MCF 10A (cell line): ENCODE measurements at places on chromosomes 7 and 10.

DNA sequence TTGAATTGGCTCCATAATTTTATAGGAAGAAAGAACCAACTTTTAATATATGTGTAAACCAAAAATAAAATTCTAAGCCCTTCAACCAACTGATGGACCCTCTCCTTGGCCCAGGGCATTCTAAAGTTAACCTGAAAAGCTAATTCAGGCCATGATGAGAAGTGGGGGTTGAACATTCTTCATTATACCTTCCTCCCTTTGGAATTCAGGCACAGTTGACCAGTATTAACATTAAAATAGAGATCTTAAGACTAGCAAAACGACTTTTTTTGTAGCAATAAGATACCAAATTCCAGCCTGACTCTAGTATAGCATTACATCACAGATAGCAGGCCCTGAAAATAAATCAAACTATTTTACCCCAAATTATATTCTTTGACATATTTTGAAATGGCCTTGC, 173.2 kb downstream of the PLPP4 start:
- H3K36me3 ChIP-seq = no peaks in the 10 kb centered on the region
- H3K4me1 ChIP-seq = no peaks in the 10 kb centered on the region
- H3K27me3 ChIP-seq = peaks cover 24% of the 10 kb centered on the region
- no peak overlapping the region for H3K4me3 ChIP-seq
- no peak overlapping the region for H3K27ac ChIP-seq
- DNase-seq = no peak

DNA sequence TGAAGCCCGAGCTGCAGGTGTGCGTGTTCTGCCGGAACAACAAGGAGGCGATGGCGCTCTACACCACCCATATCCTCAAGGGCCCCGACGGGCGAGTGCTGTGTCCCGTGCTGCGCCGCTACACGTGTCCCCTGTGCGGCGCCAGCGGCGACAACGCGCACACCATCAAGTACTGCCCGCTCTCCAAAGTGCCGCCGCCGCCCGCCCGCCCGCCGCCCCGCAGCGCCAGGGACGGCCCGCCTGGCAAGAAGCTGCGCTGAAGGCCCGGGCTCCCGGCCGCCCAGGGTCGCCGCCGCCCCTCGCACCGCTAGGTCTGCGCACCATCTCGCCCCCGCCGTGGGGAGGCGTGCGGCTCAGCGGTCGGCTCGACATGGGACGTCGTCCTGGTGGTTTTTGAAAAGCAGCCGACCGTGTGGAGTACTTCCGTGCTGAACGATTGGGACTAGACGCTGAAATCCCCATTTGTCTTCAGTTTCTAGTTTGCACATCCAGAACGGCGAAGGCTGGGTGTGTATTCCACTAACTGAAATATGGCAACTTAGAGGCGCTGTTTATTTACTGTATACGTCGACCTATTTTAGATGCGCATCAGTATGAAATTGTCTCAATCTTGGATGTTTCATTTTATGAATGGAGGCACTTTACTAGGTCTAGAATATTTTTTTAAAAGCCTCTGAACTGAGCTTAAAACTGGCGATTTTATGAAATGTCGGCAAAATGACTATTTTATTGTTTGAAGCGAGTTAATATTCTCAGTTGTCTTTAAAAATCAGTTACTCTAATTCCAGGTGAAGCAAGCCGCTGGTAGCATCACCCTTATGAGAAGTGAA, 1.1 kb downstream of the NANOS1 start:
- no peak overlapping the region for H3K27ac ChIP-seq
- H3K4me3 ChIP-seq = peak overlapping the region; percentile 70
- DNase-seq = peak; percentile 60
- H3K36me3 ChIP-seq = peaks cover 42% of the 10 kb centered on the region

- H3K4me1 ChIP-seq = no peaks in the 10 kb centered on the region
- H3K4me3 ChIP-seq = no peak overlapping the region
- H3K27me3 ChIP-seq = no peaks in the 10 kb centered on the region
- no peak for DNase-seq
- H3K36me3 ChIP-seq = no peaks in the 10 kb centered on the region
Measured at GRCh38 chr7:23810099-23810498, 100.1 kb downstream of the STK31 start.

- no peak overlapping the region for H3K27ac ChIP-seq
- H3K27me3 ChIP-seq = no peaks in the 10 kb centered on the region
- peak; percentile 28 for DNase-seq
- H3K4me1 ChIP-seq = no peaks in the 10 kb centered on the region
- no peak overlapping the region for H3K4me3 ChIP-seq
Measured at GRCh38 chr7:13181216-13181615, 493.8 kb downstream of the ARL4A start.

GRCh38 chr7:70717553-70718329, 414.2 kb upstream of the GALNT17 start:
- no peaks in the 10 kb centered on the region for H3K27me3 ChIP-seq
- H3K36me3 ChIP-seq = no peaks in the 10 kb centered on the region
- no peaks in the 10 kb centered on the region for H3K4me1 ChIP-seq
- no peak overlapping the region for H3K27ac ChIP-seq
- no peak overlapping the region for H3K4me3 ChIP-seq
- no peak for DNase-seq

DNA sequence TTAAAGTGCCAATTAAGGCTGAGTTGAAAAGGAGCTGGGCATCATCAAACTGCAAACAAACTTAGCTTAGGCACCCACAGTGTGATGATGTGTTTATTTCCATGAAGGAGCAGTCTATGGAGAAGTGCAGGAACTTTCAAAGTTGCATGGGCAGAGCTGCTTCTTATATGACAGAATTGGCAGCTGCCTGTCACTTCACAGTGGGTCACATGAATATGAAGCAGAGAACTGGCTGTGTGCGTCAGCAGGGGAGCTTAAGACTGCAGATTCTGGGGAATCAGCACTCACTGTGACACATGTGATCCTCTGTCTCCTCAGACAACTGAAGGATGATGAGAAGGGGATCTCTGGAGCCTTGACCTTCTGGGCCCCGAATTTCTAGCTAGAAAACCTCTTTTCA, 36.6 kb downstream of the RBM28 start:
- no peaks in the 10 kb centered on the region for H3K27me3 ChIP-seq
- no peak overlapping the region for H3K4me3 ChIP-seq
- DNase-seq = no peak
- no peak overlapping the region for H3K27ac ChIP-seq
- H3K4me1 ChIP-seq = no peaks in the 10 kb centered on the region
- peaks cover 78% of the 10 kb centered on the region for H3K36me3 ChIP-seq

- H3K4me3 ChIP-seq = no peak overlapping the region
- H3K27ac ChIP-seq = no peak overlapping the region
- H3K27me3 ChIP-seq = peaks cover 24% of the 10 kb centered on the region
- no peak for DNase-seq
Measured at GRCh38 chr7:43054052-43054722, 58.3 kb upstream of the HECW1 start.

GRCh38 chr7:17444673-17445072, 146.2 kb downstream of the AHR start:
- DNase-seq = peak; percentile 73
- H3K36me3 ChIP-seq = no peaks in the 10 kb centered on the region
- H3K4me1 ChIP-seq = peaks cover 10% of the 10 kb centered on the region
- H3K4me3 ChIP-seq = no peak overlapping the region

- H3K36me3 ChIP-seq = peaks cover 27% of the 10 kb centered on the region
- H3K4me3 ChIP-seq = no peak overlapping the region
- H3K27me3 ChIP-seq = no peaks in the 10 kb centered on the region
- H3K4me1 ChIP-seq = peaks cover 11% of the 10 kb centered on the region
Measured at GRCh38 chr7:39633563-39634477, 10.4 kb downstream of the RALA start.

- H3K4me3 ChIP-seq = peak overlapping the region; percentile 85
- DNase-seq = peak; percentile 54
- H3K4me1 ChIP-seq = peaks cover 12% of the 10 kb centered on the region
- H3K27ac ChIP-seq = peak overlapping the region; percentile 97
- no peaks in the 10 kb centered on the region for H3K27me3 ChIP-seq
Measured at GRCh38 chr10:18659819-18660535, 746 bp downstream of the ARL5B start.

- no peak for DNase-seq
- no peak overlapping the region for H3K27ac ChIP-seq
- no peaks in the 10 kb centered on the region for H3K36me3 ChIP-seq
- no peaks in the 10 kb centered on the region for H3K27me3 ChIP-seq
- H3K4me1 ChIP-seq = peaks cover 29% of the 10 kb centered on the region
Measured at GRCh38 chr10:88207121-88207546, 343.7 kb downstream of the PTEN start.

GRCh38 chr7:131104596-131105293, 222.9 kb upstream of the MKLN1 start:
- H3K27ac ChIP-seq = peak overlapping the region; percentile 28
- H3K36me3 ChIP-seq = peaks cover 56% of the 10 kb centered on the region
- H3K4me1 ChIP-seq = peaks cover 34% of the 10 kb centered on the region

DNA sequence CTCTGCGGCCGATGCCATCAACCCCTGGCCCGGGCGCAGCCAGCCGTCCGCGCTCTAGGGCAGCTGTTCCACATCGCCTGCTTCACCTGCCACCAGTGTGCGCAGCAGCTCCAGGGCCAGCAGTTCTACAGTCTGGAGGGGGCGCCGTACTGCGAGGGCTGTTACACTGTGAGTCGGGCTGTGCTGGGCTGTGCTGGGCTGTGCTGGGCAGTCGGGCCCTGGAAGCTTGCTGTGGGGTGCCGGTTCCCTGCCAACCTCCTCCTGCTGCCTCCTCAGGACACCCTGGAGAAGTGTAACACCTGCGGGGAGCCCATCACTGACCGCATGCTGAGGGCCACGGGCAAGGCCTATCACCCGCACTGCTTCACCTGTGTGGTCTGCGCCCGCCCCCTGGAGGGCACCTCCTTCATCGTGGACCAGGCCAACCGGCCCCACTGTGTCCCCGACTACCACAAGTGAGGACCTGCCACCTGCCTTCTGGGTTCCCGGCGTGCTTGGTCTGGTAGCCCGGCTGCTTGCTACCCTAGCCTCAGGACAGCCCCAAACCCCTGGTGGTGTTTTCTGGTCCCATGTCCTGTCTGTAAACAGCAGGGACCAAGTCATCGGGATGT, 7.5 kb downstream of the ZYX start:
- H3K4me1 ChIP-seq = peaks cover 15% of the 10 kb centered on the region
- H3K36me3 ChIP-seq = peaks cover 47% of the 10 kb centered on the region
- no peak overlapping the region for H3K27ac ChIP-seq
- no peaks in the 10 kb centered on the region for H3K27me3 ChIP-seq
- DNase-seq = no peak
- H3K4me3 ChIP-seq = no peak overlapping the region

DNA sequence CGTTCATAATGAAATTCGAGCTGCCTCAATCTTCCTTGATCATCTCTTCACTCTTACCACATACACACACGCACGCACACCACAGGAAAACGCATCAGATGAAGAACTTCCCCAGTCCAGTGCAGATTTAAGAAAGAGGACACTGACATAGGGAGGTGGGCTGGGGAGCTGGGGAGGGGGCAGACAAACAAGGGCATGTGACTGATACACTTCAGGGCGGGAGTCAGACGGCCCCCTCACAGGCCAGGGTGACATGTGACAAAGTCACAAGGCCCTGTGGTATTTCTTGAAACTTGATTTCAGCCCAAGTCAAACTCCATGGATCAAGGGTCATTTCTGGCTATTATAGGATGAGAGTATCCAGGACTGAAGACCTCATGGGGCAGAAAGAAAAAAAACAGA, 82.6 kb downstream of the KCNMA1 start:
- H3K36me3 ChIP-seq = no peaks in the 10 kb centered on the region
- peaks cover 6% of the 10 kb centered on the region for H3K4me1 ChIP-seq
- no peak for DNase-seq
- H3K27ac ChIP-seq = no peak overlapping the region

GRCh38 chr7:76397409-76398183, 11.9 kb downstream of the SSC4D start:
- no peaks in the 10 kb centered on the region for H3K27me3 ChIP-seq
- H3K4me1 ChIP-seq = peaks cover 16% of the 10 kb centered on the region

DNA sequence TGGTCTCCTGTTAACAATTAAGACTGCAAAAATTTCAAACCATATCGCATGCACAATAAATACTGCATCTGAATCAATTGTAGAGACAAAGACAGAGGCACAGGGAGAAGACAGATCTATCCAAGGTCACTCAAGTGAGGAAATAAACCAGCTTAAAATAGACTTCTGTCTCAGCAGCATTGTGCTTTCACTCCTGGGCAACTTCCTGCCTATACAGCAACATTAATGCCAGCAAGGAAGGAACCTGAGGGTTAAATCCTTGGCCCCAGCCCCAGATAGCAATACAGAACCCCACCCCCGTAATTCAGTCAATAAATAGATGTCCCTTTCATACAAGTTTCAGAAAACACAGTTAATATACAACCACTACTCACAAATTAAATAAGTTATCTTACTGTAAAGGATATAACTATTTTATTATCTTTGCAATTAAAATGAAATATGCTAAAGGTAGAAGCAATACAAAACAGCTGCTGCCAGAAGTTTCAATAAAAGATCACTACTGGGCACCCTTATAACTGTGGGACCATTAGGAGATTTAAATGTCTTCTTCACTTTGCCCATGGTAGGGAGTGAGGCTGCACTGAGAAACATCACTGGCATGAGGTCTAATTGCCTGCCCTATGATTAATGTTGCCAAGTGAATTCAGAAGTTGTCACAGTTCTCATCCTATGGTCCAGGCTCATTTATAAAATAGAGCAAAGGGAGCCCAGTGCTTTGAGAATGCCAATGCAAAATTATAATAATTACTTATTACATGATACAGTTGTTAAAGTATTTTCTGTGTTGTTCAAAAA, 49.4 kb downstream of the CAV1 start:
- no peaks in the 10 kb centered on the region for H3K27me3 ChIP-seq
- H3K36me3 ChIP-seq = peaks cover 5% of the 10 kb centered on the region
- no peak overlapping the region for H3K4me3 ChIP-seq
- no peak overlapping the region for H3K27ac ChIP-seq

DNA sequence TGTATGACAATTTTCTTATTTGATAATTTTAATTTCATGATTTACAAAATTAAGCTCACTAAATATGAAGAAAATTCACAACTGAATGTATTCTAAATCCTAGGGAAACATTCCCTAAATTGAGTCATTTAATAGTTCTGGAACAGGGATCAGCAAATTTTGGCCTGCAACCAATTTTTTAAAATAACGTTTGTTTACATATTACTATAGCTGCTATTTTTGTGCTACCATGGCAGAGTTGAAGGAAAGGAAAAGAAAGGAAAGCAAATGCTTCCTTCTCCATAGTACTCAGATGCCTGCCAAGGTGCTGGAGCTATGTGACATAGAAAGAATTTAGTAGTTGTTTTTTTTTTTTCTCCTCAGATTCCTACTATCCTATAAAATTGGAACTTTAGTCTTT, 1307.7 kb upstream of the LRRTM3 start:
- peak; percentile 1 for DNase-seq
- H3K27ac ChIP-seq = peak overlapping the region; percentile 31
- peaks cover 9% of the 10 kb centered on the region for H3K4me1 ChIP-seq
- H3K36me3 ChIP-seq = no peaks in the 10 kb centered on the region
- H3K4me3 ChIP-seq = no peak overlapping the region

- no peaks in the 10 kb centered on the region for H3K27me3 ChIP-seq
- H3K4me1 ChIP-seq = peaks cover 13% of the 10 kb centered on the region
- H3K36me3 ChIP-seq = no peaks in the 10 kb centered on the region
- H3K4me3 ChIP-seq = no peak overlapping the region
- no peak overlapping the region for H3K27ac ChIP-seq
Measured at GRCh38 chr7:138887085-138887710, 89.2 kb upstream of the ATP6V0A4 start.
